ENCODE measurements at places on chromosomes 4 and X.

DNA sequence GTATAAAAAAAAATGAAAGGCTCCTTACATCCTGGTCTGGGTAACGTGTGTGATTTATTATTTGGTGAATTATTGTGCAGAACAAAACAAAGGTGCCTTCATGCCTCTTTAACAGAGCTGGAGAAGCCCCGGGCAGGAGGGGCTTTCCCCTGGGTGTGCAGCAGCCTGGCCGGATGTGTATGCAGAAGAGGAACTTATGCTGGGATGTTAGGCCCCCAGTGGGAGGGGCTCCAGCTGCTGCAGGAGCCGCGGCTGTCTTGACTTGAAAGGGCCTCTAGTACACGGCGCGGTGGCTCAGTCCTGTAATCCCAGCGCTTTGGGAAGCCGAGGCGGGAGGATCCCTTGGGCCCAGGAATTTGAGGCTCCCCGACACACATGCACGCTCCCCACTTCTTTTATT is 16.0 kb downstream of the CCNQ start:
- DNase-seq = peak; percentile 85

GRCh38 chr4:87100168-87100567 is 120.2 kb downstream of the KLHL8 start:
- DNase-seq = no peak

DNA sequence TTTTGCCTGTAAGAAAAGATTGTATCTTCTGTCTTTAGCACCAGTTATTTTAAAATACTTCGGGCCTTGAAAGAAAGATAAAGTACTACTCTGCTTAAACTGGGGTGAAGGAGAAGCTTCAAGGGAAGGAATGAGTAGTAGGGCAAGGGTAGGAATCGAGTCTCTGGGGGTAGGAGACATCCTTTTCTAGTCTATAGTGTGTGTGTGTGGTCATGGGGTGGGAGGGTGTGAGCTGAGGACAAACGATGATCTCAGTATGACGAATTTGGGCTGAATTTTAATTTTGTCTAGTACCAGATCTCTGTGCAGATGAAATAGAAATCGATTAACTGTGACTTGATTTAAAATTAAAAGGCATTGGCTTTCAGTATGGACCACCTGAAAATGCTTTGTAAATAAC is 3.3 kb upstream of the MYOZ2 start:
- DNase-seq = no peak

GRCh38 chrX:15723887-15724517 is 14.1 kb upstream of the CA5B start:
- DNase-seq = no peak

DNA sequence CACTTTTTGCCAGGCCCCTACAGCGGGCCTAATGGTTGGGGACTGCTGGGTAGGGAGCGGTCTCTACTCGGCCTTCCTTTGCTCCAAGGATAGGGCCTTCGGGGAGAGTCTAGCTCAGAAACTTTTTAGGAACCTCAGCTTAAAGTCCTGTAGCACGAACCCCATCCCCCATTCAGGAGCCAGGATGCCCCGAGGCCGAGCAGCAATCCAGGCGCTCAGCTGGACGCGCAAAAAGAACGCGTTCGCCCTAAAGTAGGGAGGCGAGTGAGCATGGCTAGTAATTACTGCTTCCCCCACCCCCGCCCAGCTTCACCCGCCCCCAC is 9.7 kb downstream of the POU4F2 start:
- DNase-seq = no peak

GRCh38 chr4:70399319-70399718 is 1.6 kb downstream of the OPRPN start:
- peak; percentile 20 for DNase-seq

- no peak for DNase-seq
Observed at GRCh38 chr4:17265139-17265538, 246.8 kb downstream of the QDPR start.

DNA sequence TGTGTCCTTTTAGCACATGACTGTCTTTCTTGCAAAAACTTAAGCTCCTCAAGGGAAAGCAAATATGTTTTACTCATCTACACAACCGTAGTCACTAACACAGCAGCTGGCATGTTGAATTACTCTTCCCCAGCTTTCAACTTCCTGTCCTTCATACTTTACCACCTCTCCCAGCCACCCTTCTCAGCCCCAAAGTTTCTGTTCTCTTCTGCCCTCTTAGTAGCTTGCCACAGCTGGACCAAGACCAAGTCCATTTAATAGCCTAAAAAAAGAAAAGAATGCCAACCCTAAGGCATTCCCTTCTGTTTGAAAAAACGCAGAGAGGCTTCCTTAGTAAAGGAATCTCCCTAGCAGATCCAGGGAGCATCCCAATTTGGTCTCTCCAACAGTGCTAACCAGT is 36.8 kb downstream of the SRPX2 start:
- DNase-seq = no peak

- DNase-seq = peak; percentile 7
Observed at GRCh38 chrX:136954930-136955329, 74.4 kb upstream of the RBMX start.

- peak; percentile 22 for DNase-seq
Observed at GRCh38 chr4:76341063-76341462, 34.5 kb downstream of the STBD1 start.

DNA sequence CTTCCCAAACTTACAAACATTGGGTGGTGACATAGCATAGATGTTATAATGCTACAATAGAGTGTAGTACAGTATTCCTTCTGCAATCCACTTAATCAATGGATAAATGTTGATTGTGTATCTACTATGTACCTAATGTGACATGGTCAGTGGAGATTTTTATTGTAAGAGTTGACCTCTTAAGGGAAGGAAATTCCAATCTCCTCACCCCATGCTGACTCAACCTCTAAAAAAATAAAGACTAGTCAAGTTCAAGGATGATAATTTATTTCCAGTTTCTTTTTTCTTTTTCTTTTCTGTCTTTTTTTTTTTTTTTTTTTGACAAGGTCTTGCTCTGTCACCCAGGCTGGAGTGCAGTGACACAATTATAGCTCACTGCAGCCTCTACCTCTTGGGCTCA is 206.5 kb upstream of the STS start:
- no peak for DNase-seq

GRCh38 chr4:105956569-105956968 is 61.3 kb downstream of the NPNT start:
- DNase-seq = no peak

DNA sequence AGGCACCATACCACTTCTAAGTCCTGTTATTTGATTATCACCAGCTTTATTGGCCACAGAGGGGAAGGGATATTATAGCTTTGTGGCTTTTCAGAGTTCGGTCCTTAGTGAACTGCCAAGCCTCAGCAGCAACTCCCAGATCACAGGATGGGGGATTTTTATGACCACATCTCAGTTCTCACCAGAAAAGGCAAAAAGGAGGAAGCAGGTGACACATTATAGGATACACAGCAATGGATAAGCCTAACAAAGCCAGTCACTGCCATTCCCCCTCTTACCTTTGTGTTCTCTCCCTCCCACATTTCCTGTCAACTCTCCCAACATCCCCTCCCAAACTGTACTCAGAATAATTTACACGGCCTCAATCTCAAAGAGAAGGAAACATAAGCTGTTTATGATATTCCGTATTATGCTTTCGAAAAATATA is 142.8 kb downstream of the MGST2 start:
- DNase-seq = peak; percentile 80

DNA sequence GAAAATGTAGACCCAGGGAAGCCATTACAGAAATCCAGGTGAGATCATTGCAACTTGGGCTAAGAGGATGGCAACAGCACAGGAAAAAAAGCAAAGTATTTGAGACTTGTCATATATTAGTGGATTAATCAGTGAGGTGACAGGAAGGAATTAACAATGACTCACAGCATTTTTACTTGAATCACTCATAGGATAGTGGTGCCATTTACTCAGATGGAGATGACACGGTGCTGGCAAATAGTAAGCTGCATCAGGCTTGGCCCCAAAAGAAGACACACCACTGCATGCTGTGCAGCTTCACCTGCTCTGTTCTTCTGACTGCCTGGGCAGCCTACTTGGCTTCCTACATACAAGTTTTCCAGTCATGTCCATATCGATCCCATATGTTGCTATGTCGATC is 144.8 kb downstream of the FRYL start:
- peak; percentile 58 for DNase-seq

GRCh38 chrX:20354505-20354904 is 87.8 kb upstream of the RPS6KA3 start:
- DNase-seq = no peak

DNA sequence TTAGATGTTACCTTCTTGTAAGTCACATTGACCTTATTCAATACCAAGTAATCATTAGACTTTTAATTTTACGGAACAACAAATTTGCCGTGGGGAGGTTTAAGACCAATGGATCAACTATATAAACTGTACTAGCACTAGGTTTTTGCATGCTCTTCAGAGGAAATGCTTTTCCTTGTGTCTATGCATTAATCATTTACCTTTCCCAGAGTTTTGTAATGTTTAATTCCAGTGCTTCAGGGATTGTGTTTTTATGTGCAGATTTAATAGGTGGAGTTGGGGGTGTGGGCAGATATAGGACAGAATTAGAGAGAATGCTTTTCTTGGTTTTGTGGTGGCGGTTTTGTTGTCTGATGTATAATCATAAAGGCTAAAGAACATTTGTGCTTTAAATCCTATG is 76.0 kb upstream of the SMARCA5 start:
- no peak for DNase-seq

DNA sequence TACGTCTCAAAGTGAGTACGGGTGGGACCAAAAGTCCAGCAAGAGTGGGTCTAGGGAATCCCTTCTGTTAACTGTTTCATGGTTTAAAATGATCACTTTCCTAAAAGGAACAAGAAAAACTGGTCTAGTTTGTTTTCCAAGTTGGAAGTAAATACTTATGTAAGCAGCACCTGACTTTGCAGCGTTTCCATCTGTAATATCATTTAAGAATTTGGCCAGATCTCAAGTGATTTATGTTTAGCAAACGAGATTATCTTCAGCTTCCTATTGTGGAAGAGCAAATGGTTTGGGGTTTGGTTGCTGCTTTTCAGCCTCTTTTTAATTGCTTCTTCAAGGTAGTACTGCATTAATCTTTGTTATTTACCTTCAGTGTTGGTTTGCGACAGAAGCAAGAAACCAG is 50.4 kb downstream of the FHIP1A start:
- DNase-seq = no peak

All from suppressor macrophage treated with lipopolysaccharide for 1 hour (primary cell).